ENCODE measurements at places on chromosomes 13 and 19. TPM values are rescaled to one million over a fixed set of nuclear protein-coding genes. Genes with fewer than 3 reads are reported as not detected.

GRCh38 chr19:44803442-44804428 is 5.2 kb upstream of the BCAM start:
- DNase-seq, result no peak
- H3K4me1 ChIP-seq, result peaks cover 4% of the 10 kb centered on the region
- H3K27me3 ChIP-seq, result no peaks in the 10 kb centered on the region
- H3K36me3 ChIP-seq, result no peaks in the 10 kb centered on the region
- H3K4me3 ChIP-seq, result no peak overlapping the region

- DNase-seq, result peak; percentile 55
- peaks cover 8% of the 10 kb centered on the region for H3K4me1 ChIP-seq
- no peak overlapping the region for H3K4me3 ChIP-seq
- H3K27ac ChIP-seq, result peak overlapping the region; percentile 64
- H3K36me3 ChIP-seq, result no peaks in the 10 kb centered on the region
Measured at GRCh38 chr13:71831716-71832115, 35.3 kb downstream of the DACH1 start.

IGFL3 gene
- 2.1 TPM for total RNA-seq

CLIP3 gene
- total RNA-seq, result 19.7 TPM

GRCh38 chr13:113125506-113126264 is 3.1 kb downstream of the F10 start:
- no peak overlapping the region for H3K27ac ChIP-seq
- H3K4me1 ChIP-seq, result peaks cover 8% of the 10 kb centered on the region
- no peak overlapping the region for H3K4me3 ChIP-seq
- DNase-seq, result no peak

FGF22 gene
- not detected for total RNA-seq

DNA sequence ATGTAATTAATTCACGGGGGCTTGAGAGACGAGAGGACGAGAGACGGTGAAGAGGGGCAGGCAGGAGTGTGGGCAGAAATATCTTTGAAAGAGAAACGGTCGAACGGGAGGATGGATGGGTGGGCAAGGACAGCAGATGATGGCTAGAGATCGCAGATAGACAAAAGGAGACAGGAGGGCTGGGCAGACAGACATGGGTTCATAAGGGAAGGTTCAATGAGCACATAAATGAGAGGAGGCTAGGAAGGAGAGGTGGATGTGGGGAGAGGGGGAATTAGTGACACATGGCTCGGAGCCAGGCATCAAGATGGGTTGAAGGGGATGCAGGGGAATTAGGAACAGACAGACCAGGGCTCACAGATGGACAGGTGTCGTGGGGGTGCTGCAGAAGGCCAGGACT is 1.1 kb downstream of the SYT3 start:
- H3K4me3 ChIP-seq, result no peak overlapping the region
- no peaks in the 10 kb centered on the region for H3K36me3 ChIP-seq
- H3K27ac ChIP-seq, result no peak overlapping the region
- H3K4me1 ChIP-seq, result no peaks in the 10 kb centered on the region
- peaks cover 27% of the 10 kb centered on the region for H3K27me3 ChIP-seq
- DNase-seq, result no peak

ZNF714 gene
- 63.8 TPM for total RNA-seq

LGALS7 gene
- 0.97 TPM for total RNA-seq

- H3K27me3 ChIP-seq, result peaks cover 51% of the 10 kb centered on the region
- no peak overlapping the region for H3K4me3 ChIP-seq
- H3K4me1 ChIP-seq, result no peaks in the 10 kb centered on the region
- H3K27ac ChIP-seq, result no peak overlapping the region
Measured at GRCh38 chr13:20156702-20157101, 4.2 kb downstream of the GJA3 start.

DACT3 gene
- total RNA-seq, result 0.15 TPM

DNA sequence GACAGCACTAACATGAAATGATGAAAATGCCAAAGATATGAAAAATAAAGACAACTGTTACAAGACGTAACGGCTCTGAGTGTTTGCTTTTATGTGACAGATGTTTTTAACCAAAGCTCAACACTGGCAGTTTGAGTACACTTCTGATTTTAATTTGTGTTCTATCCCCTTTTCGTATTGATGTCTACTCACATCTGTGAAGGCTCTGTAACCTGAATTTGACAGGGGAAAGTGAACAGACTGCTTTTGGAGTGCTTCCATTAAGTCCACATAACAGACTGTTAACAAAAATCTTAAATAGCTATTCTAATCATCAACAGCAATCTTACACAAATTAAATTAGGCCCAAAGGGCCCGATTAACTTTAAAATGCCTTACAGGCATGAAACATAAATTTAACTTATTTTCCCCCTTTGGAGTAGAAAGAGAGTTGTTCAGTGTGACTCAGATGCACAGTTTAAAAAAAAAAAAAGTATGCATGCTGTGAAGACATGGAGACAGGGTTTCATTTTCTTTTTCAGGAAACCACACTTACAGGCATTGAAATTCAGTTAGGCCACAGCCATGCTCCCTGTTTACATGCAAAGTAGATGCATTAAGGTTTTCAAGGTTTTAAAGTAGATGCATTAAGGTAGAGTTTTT is 16.3 kb upstream of the RNASEH2B start:
- H3K27ac ChIP-seq, result peak overlapping the region; percentile 51
- H3K4me1 ChIP-seq, result no peaks in the 10 kb centered on the region
- H3K27me3 ChIP-seq, result no peaks in the 10 kb centered on the region
- DNase-seq, result no peak
- H3K36me3 ChIP-seq, result no peaks in the 10 kb centered on the region

TSSK6 gene
- total RNA-seq, result 2.9 TPM

CADM4 gene
- total RNA-seq, result 9.3 TPM

DNA sequence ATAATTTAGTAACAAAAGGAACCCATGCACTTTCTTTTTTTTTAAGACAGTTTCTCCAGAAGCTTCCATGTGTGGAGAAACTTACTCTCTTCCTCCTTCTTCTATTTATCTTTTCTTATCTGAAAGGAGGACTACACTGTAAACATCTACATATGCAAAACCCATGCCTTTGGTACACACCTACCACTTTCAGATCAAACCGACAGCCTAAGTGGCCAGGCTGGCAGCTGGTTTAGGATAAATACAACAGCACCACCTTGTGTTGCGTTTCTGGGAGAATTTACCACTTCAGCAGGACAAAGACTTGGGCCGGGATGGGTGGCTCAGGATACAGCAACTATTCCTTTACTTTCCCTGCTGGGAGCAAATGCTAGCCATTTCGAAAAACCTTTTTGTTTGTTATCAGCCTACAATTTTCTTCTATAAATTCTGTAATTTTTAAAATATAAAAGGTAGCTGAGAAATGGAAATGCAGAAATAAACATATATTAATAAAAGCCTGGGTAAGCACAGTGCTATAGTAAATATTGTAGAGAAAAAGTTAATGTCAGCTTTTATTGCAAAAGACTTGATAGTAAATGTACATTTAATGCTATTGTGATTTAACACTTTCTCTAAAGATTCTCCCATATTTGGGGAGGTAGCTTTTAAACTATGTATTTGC is 94.0 kb upstream of the RFC3 start:
- no peaks in the 10 kb centered on the region for H3K4me1 ChIP-seq
- no peak overlapping the region for H3K4me3 ChIP-seq
- no peaks in the 10 kb centered on the region for H3K36me3 ChIP-seq
- DNase-seq, result peak; percentile 91
- H3K27ac ChIP-seq, result no peak overlapping the region

DNA sequence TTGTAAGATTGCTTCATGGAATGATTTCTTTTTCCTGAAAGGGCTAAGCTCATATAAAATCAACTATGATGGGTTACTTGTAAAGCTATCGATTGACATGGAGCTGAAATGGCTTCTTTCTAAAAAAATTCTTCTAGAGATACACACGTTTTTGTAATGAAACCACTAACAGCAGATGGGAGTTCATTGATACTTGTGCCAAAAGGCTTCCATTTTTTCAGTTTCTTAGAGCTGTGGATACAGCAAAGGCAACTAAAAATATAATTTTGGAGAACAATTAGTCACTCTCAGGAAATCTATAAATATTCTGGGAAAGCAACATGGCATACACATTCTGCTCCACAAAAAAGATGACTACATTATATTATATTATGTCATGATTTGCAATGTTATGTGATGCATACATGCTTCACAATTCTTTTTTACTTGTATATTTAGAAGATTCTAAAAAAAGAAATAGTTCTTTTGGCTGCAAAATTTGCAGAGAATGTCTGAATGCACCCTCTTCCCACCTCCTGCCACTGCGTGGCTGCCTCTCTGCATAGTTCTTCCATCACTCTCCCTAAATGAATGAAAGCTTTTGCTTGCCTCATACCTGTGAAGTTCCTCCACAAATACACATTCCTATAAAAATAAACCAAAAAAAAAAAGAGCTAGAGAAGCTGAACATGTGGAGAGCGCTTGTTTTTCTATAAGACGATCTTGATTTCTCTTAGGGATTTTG is 802.5 kb downstream of the EFNB2 start:
- no peaks in the 10 kb centered on the region for H3K27me3 ChIP-seq
- H3K27ac ChIP-seq, result no peak overlapping the region
- no peak for DNase-seq
- H3K4me1 ChIP-seq, result no peaks in the 10 kb centered on the region
- H3K4me3 ChIP-seq, result no peak overlapping the region
- no peaks in the 10 kb centered on the region for H3K36me3 ChIP-seq

RNF17 gene
- not detected for total RNA-seq

LSM14A gene
- total RNA-seq, result 192 TPM

SNRNP70 gene
- total RNA-seq, result 257 TPM

GRCh38 chr19:20038358-20039202 is 725 bp downstream of the ZNF682 start:
- peaks cover 29% of the 10 kb centered on the region for H3K36me3 ChIP-seq
- H3K27me3 ChIP-seq, result no peaks in the 10 kb centered on the region
- peak overlapping the region; percentile 99 for H3K27ac ChIP-seq
- no peaks in the 10 kb centered on the region for H3K4me1 ChIP-seq
- H3K4me3 ChIP-seq, result peak overlapping the region; percentile 94
- DNase-seq, result no peak

DNA sequence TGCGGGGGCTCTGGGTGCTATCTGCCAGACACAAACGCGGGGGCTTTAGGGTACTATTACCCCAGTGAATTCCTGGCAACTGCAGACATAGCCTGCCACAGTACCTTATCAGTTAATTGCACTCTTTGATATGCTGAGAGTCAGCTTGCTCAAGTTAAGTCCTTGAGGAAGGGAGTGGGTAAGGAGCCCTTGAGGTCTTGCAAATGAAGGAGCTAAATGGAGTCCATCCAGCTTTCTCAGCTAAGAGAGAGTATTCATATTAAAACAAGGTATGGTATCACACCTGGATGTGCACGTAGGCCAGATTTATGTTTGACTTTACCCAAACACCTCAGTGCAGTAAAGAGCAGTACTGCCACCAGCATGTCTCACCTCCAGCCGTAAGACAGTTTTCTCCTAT is 11.5 kb upstream of the ZNF606 start:
- H3K27ac ChIP-seq, result no peak overlapping the region
- no peaks in the 10 kb centered on the region for H3K36me3 ChIP-seq
- DNase-seq, result no peak
- H3K27me3 ChIP-seq, result no peaks in the 10 kb centered on the region
- no peaks in the 10 kb centered on the region for H3K4me1 ChIP-seq

LILRB1 gene
- not detected for total RNA-seq

DNA sequence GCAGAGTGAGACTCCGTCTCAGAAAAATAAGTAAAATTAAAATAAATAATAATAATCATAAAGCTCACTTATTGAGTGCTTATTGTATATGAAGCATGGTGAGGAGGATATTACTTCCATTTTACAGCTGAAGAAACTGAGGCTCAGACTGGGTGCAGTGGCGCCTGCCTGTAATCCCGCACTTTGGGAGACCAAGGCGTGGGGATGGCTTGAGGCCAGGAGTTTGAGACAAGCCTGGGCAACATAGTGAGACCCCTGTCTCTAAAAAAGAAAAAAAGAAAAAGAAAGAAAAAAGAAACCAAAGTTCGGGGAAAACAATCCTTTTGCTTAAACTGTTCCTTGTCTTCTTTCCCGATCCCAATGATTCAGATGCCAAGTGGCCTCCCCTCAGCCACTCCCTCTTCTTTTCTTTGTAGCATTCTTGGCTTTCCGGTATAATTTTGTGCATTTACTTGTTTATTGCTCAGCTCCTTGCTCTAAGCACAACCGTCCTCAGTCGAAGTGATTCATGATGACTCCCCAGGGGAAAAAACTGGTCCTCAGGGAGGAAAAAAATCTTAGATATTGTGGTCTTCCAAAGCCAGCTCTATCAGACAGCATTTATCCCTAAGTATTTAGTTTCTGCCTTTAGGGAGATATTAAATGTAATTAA is 965 bp upstream of the EIF3G start:
- H3K4me1 ChIP-seq, result no peaks in the 10 kb centered on the region
- no peak overlapping the region for H3K4me3 ChIP-seq
- no peak overlapping the region for H3K27ac ChIP-seq
- H3K36me3 ChIP-seq, result peaks cover 26% of the 10 kb centered on the region
- DNase-seq, result no peak

NCCRP1 gene
- total RNA-seq, result 0.61 TPM

DNA sequence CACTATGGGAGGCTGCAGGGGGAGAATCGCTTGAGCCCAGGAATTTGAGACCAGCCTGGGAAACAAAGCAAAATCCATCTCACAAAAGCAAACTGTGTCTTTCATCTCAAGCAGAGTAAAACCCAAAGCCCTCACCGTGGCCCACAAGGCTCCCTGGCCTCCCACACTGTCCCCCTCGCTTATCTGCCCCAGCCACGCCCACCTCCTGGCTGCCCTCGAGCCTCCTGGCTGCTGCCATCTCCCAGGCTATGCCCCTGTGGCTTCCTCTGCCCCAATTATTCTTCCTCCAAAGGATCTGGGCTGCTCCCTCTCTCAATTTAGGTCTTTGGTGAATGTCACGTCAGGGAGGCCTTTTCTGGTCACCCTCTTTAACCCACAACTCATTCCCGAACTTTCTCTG is 3.6 kb downstream of the RABAC1 start:
- no peak for DNase-seq
- no peaks in the 10 kb centered on the region for H3K27me3 ChIP-seq
- no peak overlapping the region for H3K4me3 ChIP-seq

- H3K27ac ChIP-seq, result no peak overlapping the region
- H3K36me3 ChIP-seq, result no peaks in the 10 kb centered on the region
- no peak overlapping the region for H3K4me3 ChIP-seq
- no peak for DNase-seq
- no peaks in the 10 kb centered on the region for H3K27me3 ChIP-seq
- no peaks in the 10 kb centered on the region for H3K4me1 ChIP-seq
Measured at GRCh38 chr13:100976993-100977392, 302.4 kb upstream of the TMTC4 start.

DNA sequence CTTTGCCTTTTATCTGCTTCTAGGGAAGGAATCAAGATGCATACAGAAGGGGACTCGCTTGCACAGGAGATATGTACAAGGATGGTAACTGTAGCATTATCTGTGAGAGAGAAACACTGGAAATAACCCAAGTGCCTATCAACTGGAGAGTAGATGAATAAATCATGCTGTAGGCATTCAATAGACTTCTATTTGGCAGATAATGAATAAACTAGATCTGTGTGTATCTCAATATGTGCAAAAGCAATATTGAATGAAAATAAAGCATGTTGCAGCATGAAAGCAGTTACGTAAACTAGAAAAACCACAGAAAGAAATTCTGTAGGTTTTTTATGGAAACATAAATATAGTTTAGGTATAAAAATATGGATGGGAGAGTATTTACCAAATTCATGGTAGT is 38.6 kb upstream of the RGCC start:
- no peak overlapping the region for H3K4me3 ChIP-seq
- no peaks in the 10 kb centered on the region for H3K36me3 ChIP-seq
- no peak for DNase-seq
- no peak overlapping the region for H3K27ac ChIP-seq

- H3K27me3 ChIP-seq, result no peaks in the 10 kb centered on the region
- no peak overlapping the region for H3K4me3 ChIP-seq
- H3K27ac ChIP-seq, result peak overlapping the region; percentile 52
- no peak for DNase-seq
- H3K4me1 ChIP-seq, result peaks cover 2% of the 10 kb centered on the region
- no peaks in the 10 kb centered on the region for H3K36me3 ChIP-seq
Measured at GRCh38 chr13:76715621-76716020, 170.6 kb downstream of the KCTD12 start.

All from endodermal cell (in vitro differentiated cells).